ENCODE measurements at places on chromosomes 1 and 21.
A peak's percentile ranks its signal among the peaks of the same experiment; 100 is the strongest.

DNA sequence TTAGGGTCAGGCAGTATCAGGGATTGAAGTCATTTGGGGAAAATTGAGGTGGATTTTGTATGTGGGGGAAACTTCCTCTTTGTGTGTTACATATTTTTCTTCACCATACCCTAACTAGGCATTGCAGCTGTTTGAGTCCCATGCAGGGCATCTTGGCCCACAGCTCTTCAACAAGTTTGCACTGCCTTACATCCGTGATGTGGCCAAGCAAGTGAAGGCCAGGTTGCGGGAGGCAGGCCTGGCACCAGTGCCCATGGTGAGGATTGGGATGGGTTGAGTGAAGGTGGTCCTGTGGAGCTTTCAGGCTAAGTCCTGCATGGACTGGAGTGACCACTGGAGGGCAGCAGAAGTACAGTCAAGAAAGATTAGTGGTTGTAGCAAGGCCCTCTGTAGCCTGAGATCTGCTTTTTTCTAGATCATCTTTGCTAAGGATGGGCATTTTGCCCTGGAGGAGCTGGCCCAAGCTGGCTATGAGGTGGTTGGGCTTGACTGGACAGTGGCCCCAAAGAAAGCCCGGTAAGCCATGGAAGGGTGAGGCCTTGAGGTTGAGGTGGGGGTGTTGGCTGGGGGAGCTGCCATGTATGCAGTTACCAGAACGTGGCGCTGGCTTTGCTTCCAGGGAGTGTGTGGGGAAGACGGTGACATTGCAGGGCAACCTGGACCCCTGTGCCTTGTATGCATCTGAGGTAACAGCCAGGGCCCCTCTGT lies 2.4 kb downstream of the UROD start:
- DNase-seq = peak; percentile 81

DNA sequence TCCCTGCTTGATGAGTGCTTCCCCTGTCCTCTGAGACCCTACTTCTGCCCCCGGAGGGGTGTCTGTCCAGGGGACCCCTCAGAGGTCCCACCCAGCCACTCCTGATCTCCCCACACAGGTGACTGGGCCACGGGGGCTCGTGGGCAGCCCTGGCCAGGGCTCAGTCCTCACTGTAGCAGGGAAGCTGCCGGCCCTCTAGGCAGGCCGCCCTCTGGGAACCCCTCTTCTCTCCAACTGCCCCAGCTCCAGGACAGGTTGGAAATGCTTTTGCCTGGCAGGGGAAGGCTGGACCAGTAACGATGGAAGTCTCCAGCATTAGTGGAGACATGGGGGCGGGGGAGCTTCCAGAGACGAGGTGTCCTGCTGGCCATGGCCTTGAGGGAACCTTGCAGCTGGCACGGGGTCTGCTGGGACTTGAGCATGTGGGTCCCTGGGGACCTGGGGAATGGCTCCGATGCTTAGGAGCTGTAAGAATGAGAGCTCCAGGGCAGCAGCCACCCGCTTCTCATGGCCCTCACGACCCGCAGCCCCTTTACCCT lies 3.1 kb upstream of the FNDC10 start:
- no peak for DNase-seq

DNA sequence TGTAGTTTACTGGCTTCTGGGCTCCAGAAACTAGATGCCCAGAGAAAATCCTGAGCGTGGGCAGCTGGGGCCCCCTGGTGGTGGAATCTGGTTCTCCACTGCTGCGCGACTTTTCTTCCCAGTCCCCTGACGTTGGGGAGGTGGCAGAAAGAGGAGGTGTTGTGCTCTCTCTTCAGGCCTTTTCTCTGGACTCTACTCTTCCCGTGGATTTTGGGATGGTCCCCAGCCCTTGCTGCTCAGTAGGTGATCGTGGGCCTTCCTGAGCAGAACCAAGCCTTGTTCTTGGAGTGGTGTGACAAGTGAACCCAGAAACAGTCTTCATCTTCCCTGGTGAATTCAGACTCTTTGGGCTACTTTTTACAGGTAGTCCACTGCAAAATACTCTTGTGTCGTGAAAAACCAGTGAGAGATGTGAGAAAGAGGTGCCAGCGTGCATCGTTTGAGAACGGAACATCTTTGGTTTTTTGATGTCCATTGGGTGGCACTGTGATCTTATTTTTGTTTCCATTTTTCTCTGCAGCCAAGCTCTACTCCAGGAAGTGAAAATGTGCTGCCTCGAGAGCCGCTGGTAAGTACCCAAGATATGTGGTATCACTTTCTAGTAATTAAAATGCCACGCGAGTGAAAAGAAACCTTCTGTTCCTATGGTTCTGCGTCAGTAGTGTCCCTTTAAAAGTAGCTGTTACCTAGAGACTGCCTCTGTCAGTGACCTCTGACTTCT lies 20.2 kb downstream of the PEX14 start:
- peak; percentile 76 for DNase-seq

DNA sequence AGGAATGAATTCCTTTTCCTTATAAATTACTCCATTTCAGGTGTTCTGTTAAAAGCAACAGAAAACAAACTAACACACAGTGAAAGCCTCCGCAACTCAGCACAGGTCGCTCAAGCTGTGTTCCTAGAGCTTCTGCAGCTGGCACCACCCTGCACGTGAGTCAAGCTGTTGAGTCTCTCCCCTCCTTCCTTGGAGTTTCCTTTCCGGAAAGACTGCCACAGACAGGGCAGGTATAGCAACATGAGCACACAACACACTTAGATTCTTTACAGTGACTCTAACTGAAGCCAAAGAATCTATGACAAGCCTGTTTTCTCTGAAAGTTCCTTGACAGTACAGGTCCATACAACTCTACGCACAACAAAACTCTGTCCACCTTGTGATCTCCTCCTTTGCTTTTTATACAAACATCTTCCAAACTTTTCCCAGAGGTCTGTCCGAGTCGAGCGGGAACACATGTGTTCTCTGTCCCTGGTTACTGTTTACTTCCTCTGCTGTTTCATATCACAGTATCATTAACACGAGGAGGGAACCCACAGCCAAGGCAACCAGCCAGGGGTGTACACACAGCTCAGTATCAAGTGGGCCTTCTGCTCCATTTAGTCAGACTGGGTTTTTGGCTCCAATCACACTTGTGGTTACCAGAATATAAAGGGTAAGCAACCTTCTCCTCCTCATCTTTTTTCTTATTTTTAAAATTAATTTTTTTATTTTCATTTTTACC lies 38.7 kb upstream of the DESI2 start:
- DNase-seq = no peak

DNA sequence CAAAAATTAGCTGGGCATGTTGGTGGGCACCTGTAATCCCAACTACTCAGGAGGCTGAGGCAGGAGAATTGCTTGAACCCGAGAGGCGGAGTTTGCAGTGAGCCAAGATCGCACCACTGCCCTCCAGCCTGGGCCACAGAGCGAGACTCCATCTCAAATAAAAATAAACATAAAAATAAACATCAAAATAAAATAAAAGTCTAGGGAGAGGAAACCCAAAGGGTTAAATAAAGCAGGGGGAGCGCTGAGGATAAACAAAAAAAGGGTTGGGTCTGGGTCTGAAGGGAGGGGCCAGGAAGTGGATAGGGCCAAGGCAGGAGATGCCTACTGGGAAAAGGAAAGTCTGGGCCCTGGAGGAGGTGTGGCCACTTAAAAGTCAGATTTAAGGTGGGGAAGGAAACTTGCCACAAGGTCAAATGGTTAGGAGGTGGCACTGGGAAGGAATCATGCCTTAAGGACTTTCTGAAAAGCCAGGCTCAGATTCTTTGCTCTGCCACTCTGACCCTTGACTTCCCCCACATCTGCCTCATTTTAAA lies 150.0 kb downstream of the ADSS2 start:
- no peak for DNase-seq

DNA sequence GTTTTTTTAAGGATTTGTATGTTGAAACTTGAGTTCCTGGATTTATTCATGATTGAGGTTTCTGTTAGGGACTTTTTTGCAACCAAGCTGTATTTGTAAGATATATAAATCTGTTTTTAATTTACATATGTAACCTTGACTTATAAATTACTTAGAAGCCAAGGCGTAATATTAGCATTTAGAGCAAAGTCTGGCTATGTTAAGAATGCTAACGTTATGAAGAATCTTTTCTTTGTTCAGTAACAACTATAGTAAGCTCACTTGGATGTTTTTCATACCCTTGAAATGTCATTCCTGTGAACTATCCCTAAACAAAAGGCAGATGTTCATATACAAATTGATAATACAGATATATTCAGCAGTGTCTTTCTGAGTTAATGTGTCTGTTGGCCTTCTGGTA lies 155.3 kb downstream of the MAGI3 start:
- no peak for DNase-seq

DNA sequence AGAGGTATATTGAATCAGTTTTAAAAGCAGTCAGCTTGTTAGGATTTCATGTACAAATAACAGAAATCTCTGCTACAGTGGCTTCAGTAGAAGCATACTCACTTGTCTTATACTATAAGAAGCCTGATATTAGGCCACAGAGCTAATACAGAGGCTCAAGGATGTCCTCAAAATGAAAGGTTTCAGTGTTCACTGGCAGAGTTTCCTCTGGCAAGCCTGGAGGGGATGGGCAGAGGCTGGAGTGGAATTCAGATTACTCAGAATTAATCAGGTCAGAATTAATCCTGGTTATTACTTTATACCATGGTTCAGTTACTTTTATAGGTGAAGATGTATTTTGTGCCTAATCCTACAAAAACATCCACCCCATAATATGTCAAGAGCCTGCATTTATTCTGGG lies 520.5 kb downstream of the USP25 start:
- DNase-seq = no peak

DNA sequence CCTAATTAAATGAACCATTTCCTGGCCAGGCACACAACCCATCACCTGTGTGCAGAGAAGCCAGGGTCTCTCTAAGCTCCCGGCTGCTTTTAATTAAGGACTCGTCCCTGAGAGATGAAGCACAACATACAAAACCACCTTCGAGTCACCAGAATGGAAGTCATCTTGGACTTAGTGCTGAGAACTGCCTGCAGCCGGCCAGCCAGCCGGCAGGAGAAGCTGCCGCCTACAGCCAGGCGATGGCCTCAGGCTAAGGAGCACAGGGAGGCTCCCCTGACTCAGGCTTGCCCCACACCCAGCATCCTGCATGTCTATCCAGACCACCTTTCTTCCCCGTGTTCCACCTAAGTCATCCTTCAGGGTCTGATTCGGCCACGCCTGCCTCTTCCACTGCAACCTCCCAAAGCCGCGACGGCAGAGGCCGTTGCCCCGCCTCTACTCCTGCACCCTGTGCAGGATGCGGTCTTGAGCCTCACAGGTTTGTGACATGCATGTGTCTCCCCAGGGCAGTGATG lies 83.6 kb downstream of the SLC66A1 start:
- no peak for DNase-seq

DNA sequence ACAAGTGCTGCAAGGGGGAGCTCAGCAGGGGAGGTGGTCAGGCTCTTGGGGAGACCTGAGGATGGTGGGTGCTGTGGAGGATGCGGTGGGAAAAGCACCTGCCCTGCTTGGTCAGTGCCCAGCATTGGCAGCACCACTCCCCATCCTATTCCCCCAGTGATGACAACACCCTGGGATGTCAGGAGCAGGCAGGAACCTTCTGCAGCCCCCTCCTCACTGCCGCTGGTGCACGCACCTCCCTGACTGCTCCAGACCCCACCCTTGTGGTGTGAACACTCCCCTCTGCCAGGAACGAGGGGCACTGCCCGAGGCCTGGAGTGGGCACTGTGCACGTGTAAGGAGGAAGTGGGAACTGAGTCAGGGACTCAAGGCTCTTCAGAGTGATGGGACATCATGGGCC lies 12.5 kb downstream of the TMPRSS3 start:
- DNase-seq = no peak

GRCh38 chr1:30255111-30255724 lies 468.2 kb downstream of the MATN1 start:
- DNase-seq = no peak

- peak; percentile 88 for DNase-seq
Measured at GRCh38 chr21:26572702-26573381, at the start of gene CYYR1. Gene CYYR1 (minus strand): TSS chr21:26573286. CDS start chr21:26572940, 346 bp downstream.

DNA sequence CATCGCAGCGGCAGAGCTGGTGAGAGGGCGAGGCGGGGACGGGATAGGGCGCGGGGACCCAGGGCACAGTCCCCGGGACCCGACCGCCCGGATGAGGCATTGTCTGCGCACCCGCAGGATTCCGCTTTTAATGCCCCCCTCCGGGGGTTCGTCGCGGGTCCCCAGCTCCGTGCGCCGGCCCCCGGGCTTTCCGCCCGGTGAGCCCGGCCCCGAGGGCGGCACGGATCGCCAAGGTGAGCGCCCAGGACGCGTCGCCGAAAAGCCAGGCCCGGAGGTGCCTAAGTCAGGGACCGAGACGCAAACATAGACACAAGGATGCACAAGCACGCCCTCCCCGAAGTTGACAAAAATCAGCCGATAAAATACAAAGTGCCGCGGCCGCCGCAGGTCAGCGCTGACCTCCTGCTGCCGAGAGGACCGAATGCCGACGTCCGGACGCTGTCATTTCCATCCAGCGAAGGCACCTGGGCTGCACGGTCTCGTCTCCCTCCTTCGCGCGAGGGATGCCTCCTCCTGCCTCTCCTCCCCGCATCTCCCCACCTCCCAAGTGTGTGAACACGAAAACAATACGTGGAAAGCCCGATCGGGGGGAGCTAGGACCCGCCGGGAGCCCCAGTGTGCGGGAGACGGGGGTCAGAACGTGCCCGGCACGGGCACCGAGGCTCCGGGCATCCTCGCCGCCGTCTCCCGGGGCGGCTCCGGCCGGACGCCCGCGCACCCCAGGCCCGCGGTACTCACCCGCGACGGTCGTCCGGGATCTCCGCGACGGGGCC lies 101.1 kb upstream of the SOD1 start:
- peak; percentile 64 for DNase-seq

- DNase-seq = no peak
Measured at GRCh38 chr1:228737601-228738041, 2.3 kb downstream of the RHOU start.

- no peak for DNase-seq
Measured at GRCh38 chr1:101257500-101258325, 20.9 kb downstream of the S1PR1 start.

- DNase-seq = no peak
Measured at GRCh38 chr1:60071296-60071695, 2.3 kb downstream of the C1orf87 start.

- peak; percentile 9 for DNase-seq
Measured at GRCh38 chr1:239816081-239816782, 275.5 kb upstream of the FMN2 start.

GRCh38 chr1:109239409-109240068 lies 9.8 kb upstream of the CELSR2 start:
- peak; percentile 60 for DNase-seq

DNA sequence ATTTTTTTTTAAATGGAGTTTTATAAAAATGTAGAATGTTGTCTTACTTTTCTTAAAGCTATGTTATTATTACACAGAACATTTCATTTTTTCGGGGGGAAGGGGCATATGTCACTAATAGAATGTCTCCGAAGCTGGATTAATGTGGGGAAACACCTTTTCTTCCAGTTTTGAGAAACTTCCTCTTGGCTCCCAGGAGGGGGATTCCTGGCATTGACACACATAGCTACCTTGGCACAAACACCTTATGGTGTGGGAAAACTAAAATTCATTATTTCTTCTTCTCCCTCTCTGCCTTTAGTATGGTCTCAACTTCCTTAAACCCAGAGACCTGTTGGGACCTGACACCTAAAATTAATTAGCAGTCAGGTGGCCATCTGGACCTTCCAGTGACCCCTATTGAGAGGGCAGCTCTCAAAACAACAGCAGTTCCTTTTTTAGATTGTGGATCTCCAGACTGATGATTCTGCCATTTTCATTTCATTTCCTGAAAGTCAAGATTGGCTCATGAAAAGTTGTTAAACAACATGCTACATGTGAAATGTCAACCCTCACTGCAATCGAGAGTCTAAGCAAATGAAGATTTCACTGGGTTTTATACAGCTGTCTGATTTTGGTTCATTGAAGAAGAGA lies 70.1 kb upstream of the EDEM3 start:
- DNase-seq = no peak

- DNase-seq = no peak
Measured at GRCh38 chr21:40689217-40689616, 157.7 kb downstream of the DSCAM start.

All from A673 (cell line).